ENCODE measurements at places on chromosomes 1 and 21.
A peak's percentile ranks its signal among the peaks of the same experiment; 100 is the strongest.

DNA sequence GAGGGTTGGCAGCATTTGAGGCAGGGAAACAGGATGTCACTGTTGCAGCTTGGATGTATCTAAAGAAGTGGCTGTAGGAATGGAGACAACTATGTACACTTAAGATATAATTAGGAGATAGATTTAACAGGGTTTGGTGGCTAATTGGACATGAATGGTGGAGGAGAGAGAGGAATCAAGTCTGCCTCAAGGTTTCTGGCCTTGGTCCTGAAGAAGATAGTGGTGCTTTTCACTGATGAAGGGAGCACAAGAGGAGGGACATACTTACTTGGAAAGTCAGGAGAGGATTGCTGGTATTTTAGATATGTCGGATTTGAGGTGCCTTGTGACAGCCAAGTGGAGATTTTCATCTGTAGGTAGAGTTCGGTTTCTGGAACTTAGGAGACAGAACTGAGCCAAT lies 123.9 kb downstream of the ST6GALNAC3 start:
- no peak for DNase-seq

DNA sequence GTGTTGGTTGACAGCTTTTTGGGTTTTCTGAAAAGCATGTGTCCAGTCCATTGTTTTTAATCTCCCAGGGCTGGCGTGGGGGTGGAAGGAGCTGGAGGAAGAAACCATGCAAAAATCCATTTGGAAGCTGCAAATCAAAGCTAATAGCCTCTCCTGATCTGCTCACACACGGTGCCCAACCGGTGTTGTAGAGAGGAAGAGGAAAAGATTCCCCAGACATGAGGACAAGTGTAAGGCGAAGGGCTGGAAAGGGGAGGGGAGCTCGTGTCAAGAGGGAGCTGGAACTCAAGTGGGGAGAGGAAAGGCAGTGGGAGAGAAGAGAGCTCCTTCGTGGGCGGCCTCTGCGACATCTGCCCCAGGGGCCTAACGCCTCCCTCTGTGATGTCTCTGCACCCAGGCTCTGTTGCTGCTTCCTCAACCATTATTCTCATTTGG lies 112.3 kb upstream of the IRF2BP2 start:
- no peak for DNase-seq

DNA sequence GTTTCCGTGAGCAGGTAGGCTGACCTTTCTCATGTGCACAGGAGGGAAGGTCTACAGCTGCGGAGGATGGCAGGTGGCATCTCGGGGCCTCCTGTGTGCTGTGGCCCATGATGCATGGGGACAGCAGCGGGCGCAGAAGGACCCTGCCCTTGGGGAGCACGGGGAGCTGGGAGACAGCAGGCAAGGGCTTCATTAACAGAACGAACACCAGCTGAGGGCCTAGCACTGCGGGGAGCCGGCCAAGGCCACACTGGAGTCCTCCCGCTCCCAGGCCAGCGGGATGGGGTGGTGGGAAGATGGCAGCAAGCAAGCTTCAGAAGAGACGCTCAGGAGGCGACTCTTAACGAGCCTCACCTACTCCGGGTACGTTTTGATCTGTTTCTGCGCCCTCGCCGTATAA lies 66.6 kb downstream of the SCCPDH start:
- DNase-seq: no peak

DNA sequence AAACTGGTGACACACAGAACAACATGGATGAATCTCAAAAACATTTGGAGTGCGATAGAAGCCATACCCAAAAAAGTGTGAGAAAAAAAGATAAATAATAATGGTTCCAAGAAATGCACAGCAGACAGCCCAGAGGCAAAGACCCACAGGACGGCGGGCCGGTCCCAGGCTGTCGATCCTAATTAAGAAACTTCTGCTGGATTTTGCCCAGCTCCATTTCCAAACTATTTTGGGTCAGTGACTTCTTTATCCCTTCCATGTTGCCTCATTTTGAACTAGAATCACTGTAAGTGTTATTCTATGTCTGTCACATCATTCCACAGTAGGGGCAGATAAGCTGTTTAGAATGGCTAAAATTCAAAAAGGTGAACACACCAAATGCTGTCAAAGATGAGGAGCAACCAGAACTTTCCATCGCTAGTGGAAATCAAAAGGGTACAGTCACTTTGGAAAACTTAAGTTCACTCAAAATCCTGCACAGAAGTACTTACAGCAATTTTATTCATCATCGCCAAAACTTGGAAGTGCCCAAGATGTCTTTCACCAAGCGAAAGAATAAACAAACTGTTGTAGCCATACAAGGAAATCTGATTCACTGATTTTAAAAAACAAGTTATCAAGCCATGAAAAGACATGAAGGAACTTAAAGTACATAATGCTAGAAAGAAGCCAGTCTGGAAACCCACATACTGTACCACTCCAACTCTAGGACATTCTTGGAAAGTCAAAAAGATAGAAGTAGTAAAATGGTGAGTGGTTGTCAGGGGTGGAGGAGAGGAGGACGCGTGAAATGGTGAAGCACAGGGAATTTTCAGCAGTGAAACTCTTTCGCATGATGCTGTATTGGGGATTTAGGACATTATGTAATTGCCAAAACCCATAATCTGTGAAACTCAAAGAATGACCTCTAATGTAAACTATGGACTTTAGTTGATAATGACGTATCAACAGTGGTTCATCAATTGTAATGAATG lies 7.5 kb downstream of the NBPF1 start:
- DNase-seq: no peak

- DNase-seq: no peak
These were observed 94.3 kb upstream of the GALNT2 start for GRCh38 chr1:229972600-229973296.

DNA sequence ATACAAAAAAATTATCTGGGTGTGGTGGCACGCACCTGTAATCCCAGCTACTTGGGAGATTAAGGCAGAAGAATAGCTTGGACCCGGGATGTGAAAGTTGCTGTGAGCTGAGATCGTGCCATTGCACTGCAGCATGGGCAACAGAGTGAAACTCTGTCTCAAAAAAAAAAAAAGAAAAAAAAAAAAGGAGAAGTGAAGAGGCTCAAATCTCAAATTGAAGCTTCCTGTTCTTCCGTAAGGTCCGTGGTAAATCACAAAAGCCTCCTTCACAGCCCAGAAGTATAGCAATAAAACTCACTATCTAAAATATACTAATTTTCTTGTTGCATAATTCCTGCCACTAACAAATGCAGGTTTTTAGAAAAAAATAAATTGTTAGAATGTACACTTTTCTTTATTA lies 498.2 kb upstream of the BRINP3 start:
- DNase-seq: no peak

DNA sequence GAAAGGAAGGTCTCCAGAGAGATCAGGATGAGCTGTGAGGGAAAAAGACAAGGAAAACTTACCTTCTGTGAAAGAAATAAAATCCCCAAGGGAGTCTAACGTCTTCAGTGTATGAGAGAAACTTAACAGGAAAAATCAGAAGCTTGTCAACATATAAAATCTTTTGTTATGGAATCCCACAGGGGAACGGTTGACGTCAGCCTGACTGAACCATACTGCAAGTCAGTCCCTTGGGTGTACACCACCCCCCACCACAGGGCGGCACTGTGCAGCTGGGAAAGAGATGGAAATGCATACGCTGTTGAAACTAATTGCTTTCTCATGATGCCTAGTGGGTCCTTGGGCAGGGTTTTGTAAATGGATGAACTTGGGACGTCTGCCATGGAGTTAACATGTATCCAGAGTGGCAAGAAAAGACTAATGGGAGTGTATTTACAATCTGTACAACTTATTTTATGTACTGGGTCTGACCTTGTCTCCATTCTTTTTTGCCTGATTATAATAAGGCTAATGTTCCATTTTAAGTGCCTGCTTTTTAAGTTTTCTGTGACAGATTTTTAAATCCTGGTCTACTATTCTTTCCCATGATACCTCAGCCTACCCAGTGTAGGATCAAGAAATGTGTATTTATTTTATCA lies 22.7 kb downstream of the UTP25 start:
- DNase-seq: peak; percentile 36

DNA sequence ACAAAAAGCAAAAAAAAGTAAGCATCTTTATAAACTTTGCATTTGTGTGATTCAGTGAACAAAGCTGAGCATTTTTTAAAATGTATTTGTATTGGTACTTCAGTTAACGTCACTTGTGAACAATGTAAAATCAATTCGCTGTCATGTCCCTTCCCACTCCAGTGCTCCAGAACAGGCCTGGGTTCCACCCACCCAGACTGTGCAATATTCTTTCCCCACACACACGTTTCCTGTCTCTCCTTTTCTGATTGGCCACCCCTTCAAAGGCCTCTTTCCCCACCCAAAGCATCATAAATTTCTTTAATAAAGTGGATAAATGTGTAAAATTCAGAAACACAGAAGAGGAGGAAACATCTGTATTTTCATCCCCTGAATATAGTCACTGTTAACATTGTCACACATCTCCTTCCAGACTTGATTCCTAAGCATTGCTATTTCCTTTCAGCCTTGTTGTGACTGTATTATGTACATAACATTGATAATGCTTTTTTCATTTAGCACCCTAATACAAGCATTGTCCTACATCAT lies 12.0 kb downstream of the CLEC20A start:
- no peak for DNase-seq

DNA sequence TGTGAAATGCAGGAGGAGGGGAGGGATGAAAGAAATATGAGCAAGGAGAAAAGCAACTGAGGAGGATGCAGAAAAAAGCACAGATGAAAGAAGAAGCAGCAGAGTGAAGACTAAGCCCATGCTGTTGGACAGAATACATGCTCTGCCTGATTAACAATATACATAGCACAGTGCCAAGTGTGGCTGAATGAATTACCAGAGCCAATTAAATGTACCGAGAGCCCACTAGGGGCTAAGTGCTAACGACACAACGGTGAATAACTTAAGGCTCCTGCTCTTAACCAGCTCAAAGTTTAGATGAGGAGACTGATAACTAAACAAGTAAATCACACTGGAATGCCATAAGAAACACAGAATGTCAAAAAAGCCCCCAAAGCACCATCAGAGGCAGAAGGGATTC lies 15.6 kb downstream of the CADM3 start:
- no peak for DNase-seq

- DNase-seq: no peak
These were observed 40.1 kb downstream of the ADGRL2 start for GRCh38 chr1:81840805-81841204.

- DNase-seq: no peak
These were observed 9.2 kb upstream of the IFI44 start for GRCh38 chr1:78640462-78640861.

GRCh38 chr1:84700070-84700469 lies 9.8 kb upstream of the SSX2IP start:
- no peak for DNase-seq

GRCh38 chr1:167447521-167448136 lies 70.7 kb downstream of the CD247 start:
- DNase-seq: no peak

GRCh38 chr1:150561254-150561973 lies 12.2 kb downstream of the ADAMTSL4 start:
- peak; percentile 88 for DNase-seq

DNA sequence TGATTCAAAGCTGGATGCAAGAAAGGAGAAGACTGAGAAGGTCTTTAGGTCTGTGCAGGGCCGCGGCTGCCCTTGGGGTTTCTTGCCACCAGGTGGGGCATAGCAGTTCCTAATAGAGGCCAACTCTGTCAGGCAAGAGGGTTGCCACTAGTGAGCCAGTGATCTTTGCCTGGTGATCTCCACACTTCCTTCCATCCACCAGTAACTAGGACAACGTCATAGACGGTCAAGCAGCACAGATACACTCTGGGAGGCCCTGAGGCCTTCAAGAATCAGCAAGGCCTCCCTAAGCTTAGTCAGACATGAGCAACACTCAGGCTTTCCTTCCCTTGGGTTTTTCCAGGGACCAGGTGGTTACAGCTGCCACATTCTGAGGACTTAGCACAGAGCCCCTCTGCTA lies 32.9 kb upstream of the ATP2B4 start:
- DNase-seq: no peak

DNA sequence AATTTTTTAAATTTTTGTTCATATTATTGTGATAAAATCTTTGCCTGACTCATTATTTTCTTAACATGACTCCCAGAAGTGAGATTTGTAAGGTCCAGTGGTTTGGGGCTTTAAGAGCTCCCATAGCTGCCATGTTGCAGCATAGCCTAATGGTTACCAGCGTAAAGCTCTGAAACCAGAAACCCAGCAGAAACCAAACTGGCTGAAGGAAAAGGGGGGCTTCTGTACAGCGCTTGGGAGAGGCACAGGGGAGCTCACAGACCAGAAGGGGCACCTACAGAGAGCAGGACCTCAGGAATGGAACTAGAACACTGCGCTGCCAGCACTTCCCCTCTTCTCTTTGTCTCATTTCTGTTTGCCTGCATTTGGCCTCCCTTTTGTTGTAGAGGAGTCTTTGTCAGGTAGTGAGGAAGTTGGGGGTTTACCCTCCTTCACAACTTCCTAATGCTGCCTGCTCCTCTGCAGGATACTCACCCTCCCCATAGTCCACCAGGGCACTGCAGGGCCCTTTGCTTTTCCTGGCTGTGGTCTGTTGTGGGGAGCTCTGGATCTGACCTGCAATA lies 2.6 kb upstream of the PYCR2 start:
- no peak for DNase-seq

DNA sequence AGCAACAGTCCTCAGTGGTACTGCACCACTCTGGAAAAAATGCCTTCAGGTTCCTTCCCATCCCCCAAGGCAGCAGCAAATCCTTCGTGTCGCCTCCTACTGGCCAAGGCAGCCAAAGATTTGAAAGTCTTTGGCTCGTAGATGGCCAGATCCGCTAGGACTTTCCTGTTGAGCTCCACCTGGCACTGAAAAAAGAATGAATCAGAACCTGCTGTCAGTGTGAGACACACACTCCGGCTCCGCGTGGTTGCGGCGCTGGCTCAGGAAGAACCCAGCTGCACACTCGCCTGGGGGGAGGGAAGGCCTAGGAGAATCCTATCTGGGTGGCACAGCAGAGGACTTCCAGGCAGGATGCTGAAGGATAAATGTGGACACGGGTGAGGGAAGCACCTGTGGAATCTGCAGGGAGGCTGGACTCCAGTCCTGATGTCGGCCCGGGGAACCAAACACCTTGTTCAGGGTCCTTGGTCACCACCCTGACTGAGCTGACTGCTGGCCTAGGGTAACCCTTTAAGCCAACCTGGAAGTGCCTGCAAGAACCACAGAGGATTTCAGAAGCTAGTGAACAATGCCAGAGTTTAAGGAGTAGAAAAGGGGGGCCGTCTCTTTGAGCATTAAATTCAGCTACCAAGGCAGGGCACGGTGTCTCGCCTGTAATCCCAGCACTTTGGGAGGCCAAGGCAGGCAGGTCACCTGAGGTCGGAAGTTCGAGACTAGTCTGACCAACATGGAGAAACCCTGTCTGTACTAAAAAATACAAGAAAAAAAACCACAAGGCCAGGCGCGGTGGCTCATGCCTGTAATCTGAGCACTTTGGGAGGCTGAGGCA lies 3.2 kb upstream of the CCNL2 start:
- peak; percentile 13 for DNase-seq

DNA sequence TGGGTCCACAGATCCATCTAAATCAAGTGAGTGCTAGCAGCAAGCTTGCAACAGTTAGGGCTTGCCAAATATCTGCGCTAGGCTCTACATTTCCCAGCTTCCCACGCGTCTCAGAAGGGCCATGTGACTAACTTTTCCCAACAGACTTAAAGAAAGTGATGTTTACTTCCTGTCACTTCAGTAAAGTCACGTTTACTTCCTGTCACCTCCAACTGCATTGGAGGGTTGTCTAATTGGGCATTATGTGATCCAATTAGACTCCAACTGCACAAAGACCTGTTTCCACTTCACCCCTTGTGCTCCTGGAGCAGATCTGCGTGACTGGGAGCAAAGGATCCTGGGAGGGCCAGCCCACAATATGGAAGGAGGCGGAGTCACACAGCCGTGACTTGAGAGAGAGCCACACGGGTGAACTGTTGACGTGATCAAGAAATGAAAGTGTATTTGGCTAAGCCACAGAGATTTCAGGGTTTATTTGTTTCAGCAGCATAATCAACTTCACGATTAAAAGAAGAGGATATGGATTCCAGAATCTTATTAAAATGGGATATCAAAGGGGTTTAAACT lies 77.7 kb downstream of the CYYR1 start:
- DNase-seq: no peak

Data from NCI-H1048 (cell line).